ENCODE measurements at places on chromosomes 5 and 9.

DNA sequence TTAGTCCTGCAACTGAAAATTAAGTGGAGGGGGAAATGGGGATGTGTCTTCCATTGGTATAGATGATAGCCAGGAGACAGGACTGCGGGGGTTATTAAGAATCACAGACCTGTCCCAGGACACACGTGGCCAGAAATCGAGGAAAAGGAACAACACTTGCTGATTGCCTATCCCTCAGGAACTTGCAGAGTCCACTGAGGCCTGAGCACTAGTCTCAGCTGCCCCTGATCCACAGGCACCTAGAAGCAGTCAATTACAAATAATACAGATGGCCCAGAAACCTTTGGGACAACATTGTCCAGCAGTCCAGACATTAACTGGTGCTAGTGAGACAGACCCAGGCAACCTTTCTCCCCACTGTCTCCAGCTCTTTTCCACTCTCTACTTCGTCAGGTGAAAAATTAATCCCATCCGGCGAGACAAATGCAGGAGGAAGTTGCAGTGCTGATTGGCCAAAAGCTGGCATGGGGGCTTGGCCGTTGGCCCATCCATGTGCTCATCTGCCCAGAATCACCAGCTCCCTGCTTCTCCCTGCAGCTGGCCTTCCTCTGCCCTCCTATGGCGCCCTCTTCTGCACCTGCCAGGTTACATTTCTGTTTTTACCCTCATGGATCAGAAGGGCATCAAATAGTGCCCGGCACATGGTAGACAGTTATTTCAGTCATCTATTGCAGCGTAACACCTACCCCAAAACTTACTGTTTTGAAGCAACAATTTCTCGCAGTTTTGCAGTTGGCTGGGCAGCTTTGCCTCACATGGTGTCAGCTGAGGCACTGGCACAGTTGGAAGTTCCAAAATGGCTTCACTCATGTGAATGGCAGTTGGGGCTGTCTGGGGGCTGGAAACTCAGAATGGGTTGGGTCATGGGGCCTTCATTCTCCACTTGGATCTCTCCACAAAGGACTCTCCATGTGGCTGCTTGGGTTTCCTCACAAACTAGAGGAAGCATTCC lies 3.6 kb upstream of the B4GALT1 start:
- DNase-seq, result peak; percentile 64

- DNase-seq, result no peak
Observed at GRCh38 chr9:19026375-19026774, 6.6 kb downstream of the SAXO1 start.

DNA sequence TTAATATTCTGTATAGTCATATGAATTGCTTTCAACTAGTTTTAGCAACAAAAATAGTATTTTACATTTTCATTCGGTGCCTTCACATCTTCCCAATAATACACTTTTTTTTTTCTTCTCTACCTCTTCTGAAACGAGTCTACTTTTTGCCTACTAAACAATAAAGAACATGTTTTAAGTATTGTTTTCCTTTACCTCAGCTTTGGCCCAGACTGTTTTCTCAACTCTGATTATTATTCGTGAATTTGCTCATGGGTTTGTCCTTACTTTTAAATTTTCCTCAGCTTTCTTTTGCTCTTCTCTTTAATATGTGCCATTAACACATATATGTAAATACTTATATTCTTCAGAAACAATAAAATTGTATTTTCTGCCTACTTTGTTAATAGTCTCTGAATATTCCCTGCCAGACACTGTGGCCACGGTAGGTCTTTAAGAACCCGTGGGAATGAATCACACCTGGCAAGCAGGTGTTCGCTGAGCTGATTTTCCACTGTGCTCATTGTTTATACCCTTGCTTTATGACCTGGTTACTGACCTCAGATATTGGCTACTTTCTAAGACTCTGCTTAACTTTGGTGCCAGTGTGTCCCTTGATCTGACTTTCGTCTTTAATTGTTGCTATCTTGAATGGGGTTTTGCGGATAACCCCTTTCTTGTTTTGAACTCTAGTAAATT lies 49.1 kb downstream of the FAM170A start:
- DNase-seq, result no peak

- no peak for DNase-seq
Observed at GRCh38 chr9:32442433-32442832, 58.0 kb downstream of the ACO1 start.

GRCh38 chr5:152532714-152533113 lies 127.6 kb upstream of the NMUR2 start:
- peak; percentile 41 for DNase-seq

GRCh38 chr5:147760086-147760875 lies 22.2 kb downstream of the JAKMIP2 start:
- no peak for DNase-seq

- DNase-seq, result peak; percentile 45
Observed at GRCh38 chr5:172800088-172800551, 29.1 kb upstream of the DUSP1 start.

DNA sequence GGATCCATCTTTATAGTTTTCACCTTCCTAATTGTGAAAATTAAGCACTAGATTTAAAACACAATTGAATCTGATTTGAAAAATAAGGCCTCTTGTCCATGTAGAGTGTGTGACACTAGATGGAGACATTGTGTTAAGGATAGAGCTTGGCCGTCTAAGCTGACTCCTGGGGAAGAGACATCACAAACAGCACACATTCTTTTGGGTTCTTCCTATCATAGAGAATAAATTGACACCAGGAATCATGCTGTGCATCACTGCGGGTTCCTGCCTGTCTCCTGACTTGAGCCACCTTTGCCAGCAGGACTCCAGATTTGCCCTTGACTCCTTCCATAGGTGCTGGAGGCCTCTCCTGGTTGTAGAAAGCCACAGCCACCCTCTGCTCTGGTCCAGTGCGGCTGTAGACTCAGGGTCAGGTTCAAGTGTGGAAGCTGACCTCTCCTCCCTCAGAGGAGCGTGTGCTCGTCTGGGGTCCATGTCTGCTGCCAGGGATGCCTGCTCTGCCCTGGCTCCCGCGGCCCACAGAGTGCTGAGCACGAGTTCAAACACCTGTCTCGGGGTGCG lies 11.2 kb downstream of the ROPN1L start:
- peak; percentile 71 for DNase-seq

DNA sequence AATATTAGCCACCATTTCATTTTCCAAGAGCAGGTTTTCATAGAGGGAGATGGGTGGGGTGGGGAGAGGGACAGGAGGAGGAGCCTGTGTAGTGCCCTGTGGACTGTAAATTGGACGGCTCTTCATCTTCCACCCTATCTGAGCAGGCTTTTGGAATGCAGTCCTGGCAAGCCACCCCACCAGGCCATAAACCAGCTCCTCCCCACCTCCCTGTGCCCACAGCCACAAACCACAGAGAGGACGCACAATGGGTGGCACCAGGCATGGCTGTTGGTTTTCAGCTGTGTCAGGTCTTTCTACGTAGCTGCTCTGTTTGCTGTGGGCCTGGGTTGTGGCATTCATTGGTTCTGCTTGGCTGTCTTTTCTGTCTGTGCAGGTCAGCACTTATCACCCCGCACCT lies 58.0 kb downstream of the PLAC8L1 start:
- DNase-seq, result no peak

DNA sequence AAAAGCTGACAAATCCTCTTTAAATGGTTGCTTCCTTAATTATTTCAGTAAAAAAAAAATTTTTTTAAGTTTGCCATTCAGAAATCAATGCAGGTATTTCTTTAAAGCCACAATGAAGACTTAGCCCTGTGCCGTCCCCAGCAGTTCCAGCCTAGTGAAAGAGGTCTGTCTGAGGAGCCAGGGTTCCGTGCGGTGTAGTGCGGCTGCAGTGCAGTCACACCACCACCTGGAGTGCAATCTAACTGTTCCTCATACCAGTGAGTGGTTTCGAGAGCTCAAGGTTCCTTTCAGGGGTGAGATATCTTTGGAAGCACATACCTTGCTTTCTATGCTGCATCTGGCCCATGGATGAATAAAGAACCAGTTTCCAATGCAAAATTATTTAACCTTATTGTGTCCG lies 87.5 kb downstream of the FANCC start:
- DNase-seq, result no peak

DNA sequence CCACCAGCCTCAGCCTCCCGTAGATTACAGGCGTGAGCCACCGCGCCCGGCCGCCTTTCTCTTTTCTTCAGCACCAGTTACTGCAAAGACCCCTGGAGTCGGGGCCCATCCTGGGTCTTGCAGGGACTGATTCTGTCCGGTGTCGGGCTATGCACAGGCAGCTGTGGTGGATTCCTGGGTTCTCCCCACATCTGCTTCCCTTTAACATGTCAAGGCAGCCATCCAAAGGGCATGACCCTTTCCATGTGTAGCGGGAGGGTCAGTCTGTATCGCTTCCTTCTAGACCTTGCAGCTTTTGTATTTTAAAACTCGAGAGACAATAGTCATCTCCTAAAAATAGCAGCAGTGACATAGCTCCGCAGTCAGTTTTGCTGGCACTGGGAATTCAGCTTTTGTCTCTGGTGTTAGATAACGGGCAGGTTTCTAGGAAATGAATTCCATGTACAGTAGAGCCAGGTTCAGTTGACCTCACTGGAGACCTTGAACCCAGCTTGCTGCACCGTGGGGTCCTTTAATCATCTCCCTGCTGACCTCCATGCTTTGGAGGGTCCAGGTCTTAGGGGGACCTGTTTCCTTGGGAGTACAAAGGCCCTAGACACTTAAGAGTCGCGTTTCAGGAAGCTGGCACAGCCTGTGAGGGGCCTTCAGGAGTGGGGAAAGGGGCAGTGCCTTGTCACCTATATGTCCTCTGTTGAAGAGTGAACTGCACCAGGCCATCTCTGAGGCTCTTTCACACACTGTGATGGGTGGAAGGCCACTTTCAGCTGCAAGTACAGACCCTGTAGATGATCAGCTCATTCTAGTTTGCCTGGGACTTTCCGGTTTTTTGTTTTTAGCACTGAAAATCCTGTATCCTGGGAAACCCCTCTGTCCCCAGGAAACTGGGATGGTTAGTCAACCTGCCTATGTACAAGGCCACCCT lies 13.8 kb downstream of the ANKRD33B start:
- DNase-seq, result no peak

DNA sequence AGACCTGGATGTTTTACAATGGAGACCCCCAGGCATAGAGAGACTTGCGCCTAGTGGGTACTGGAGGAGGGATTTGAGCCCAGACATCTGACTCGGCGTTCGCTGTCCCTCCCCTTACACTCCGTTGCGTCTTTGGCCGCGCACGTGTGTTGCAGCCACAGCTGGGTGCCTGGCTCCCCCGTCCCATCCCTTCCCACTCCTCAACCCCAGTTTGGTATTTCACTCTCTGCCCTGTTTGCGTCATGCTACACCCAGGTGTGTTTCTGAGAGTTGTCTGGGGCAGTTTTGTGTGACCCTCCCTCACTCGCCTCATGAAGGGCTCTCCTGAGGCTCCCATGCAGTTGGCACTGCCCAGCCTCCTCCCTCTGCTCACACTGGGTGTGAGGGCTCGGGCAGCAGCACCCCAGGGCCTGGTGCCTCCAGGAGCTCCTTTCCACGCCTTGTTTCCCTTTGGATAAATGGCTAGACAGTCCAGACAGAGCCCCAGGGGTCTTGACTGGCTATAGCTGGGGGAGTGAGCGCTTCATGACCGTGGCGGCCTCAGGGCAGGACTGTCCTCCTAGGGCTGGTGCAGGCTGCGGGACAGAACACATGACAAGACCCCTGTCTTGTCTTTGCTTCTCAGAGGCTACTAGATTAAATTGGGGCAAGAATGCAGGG lies 13.6 kb downstream of the TCF7 start:
- no peak for DNase-seq

DNA sequence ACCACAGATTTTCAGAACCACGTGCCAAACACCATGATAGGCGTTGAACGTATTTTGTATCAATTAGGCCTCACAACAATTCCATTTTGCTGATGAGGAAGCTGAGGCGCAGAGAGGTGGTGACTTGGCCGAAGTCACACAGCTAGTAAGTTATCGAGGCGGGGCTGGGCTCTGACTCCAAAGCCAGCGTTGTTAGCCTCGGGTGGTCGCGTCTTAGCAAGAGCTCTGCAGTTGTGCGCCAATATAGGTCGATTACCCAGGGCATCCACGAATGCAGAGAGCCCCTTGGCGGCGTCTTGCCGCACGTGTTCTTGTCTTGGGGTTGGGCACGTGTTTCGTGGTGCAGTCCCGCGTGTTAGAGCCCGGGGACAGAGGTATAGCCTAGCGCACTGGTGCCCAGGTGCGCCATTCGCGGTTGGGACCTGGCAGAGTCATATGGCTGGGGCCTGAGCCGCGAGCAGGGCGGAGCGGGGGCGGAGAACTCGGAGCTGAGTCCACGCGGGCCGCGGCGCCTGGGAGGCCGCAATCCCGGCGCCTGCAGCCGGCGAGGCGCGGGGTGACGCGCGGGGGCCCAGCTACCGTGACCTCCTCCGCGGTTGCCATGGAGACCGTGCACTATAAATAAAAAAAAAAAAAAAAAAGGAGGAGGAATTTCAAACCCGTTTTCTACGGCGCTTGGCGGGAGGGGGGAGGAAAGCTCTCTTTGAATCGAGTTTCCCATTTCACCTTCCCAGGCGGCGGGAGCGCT lies 62.3 kb downstream of the CXXC5 start:
- peak; percentile 69 for DNase-seq

- no peak for DNase-seq
Observed at GRCh38 chr9:114914139-114914538, 16.3 kb downstream of the TNFSF8 start.

GRCh38 chr5:133439859-133440258 lies 172.5 kb downstream of the FSTL4 start:
- no peak for DNase-seq

- no peak for DNase-seq
Observed at GRCh38 chr5:1931604-1932231, 49.0 kb upstream of the IRX4 start.

- no peak for DNase-seq
Observed at GRCh38 chr5:115419846-115420585, 123.6 kb upstream of the CCDC112 start.

- DNase-seq, result no peak
Observed at GRCh38 chr9:123347289-123348060, 8.5 kb upstream of the CRB2 start.

- no peak for DNase-seq
Observed at GRCh38 chr5:159802661-159803060, 113.6 kb upstream of the ADRA1B start.

DNA sequence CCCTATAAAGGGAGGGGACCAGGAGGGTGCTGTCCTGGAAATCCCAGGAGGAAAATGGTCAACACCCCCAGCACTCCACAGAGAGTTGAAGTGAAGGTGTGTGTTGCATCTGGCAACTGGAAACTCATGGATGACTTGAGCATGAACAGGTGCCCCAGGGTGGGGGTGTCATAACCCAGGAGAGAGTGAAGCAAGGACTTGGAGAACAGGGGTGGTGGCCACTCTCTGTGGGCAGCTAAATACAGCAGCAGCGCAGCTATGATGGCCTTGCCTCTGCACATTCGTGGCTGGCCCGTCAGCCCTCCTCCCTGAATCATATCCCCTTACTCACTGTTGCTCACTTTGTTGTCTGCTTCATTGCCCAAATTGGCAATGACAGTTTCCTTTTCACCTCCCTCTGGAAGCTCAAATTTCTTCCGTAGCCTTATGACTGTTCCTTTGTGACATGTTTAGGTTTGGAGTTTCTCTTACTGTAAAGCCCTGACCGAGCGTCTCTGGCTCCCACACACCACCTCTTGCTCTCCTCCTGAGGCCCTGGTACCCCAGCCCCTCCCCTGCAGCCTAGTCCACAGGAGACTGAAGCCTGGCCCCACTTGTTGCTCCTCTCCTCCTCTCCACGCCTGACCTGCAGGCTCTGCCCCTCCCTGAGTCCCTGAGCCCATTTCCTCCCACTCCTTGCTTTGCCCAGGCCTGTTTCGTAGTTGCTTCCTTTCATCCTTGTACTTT lies 185.8 kb downstream of the CD180 start:
- no peak for DNase-seq

All from CD4-positive, alpha-beta T cell treated with Interleukin-21 for 1 hour (primary cell).